ENCODE measurements at places on chromosomes 3 and 15. TPM values are rescaled to one million over a fixed set of nuclear protein-coding genes. Genes with fewer than 3 reads are reported as not detected.
A peak's percentile ranks its signal among the peaks of the same experiment; 100 is the strongest.

Gene ARL8B
- total RNA-seq: 26.7 TPM

Gene LIPH
- total RNA-seq: 0.18 TPM

DNA sequence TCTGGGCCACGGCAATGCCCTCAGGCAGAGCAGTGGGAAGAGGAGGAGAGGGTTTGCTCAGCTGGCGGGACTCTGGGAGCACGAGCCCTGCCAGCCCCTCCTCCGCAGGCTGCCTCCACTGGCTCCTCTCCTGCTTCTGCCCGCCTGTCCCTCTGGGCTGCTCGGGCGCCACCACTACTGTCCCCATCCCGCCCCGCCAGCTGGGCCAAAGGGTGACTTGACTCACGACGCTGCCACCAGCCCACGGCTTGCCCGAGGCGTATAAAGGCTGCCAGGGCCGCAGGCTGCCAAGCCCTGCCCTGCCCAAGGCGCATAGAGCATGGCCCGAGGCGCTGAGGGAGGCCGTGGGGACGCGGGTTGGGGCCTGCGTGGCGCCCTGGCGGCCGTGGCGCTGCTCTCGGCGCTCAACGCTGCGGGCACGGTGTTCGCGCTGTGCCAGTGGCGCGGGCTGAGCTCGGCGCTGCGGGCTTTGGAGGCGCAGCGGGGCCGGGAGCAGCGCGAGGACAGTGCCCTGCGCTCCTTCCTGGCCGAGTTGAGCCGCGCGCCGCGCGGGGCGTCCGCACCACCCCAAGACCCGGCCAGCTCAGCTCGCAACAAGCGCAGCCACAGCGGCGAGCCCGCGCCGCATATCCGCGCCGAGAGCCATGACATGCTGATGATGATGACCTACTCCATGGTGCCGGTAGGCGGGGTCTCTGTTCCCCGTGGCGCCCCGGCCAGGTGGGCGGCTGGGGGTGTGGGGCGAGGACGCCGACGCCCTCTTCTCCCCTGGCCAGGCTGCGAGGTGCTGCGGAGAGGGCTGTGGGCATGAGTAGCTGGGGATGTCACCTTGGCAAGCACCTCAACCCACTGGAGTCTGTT is at the start of gene GLDN:
Gene GLDN, plus strand, starts transcription at position 290 of the 861 bp plus-strand sequence. Its CDS starts 30 bp downstream, at position 320.
- H3K27ac ChIP-seq: no peak within 1 kb of the TSS
- peaks cover 7% of the 10 kb centered on the region for H3K4me1 ChIP-seq
- H3K27me3 ChIP-seq: peaks cover 31% of the 10 kb centered on the region
- H3K4me3 ChIP-seq: peak within 1 kb of the TSS; percentile 23

- no peak overlapping the region for H3K27ac ChIP-seq
Observed at GRCh38 chr3:113712129-113712528, 15.7 kb upstream of the USF3 start.

DNA sequence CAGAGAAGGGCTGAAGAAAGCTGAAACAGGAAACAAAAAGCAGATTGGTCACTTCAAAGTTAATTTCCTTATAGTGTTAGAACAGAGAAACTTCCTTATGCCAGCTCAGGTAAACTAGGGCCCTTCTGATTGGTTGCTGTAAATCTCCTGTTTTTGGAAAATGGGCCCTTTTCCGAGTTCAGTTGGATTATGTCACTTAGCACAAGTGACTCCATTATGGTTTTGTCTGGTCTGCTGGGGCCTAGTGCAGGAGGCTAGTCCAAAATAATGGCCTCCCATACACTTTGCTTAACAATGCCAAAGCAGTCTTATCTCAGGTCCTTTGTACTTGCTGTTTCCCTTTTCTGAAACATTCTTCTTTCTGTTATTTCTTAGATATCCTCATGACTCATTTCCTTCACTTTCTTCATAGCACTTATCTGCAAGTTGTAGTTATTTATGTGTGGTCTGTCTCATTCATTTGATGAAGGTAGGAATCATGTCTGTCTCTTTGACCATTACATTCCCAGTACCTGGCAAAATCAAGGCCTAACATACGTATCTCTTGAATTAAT is 7.7 kb upstream of the DCP1A start:
- DNase-seq: no peak
- no peak overlapping the region for H3K4me3 ChIP-seq
- H3K36me3 ChIP-seq: no peaks in the 10 kb centered on the region
- H3K27me3 ChIP-seq: no peaks in the 10 kb centered on the region
- H3K4me1 ChIP-seq: no peaks in the 10 kb centered on the region

- no peak for DNase-seq
- H3K4me3 ChIP-seq: no peak overlapping the region
- no peaks in the 10 kb centered on the region for H3K36me3 ChIP-seq
- H3K27ac ChIP-seq: no peak overlapping the region
Observed at GRCh38 chr3:32194653-32195052, 43.8 kb upstream of the CMTM8 start.

Gene TUSC7
- not detected for total RNA-seq

- no peaks in the 10 kb centered on the region for H3K4me1 ChIP-seq
- H3K4me3 ChIP-seq: no peak overlapping the region
- H3K36me3 ChIP-seq: no peaks in the 10 kb centered on the region
- no peak overlapping the region for H3K27ac ChIP-seq
- peak; percentile 35 for DNase-seq
Observed at GRCh38 chr3:173889596-173889995, 492.1 kb downstream of the NLGN1 start.

GRCh38 chr15:69834761-69835160 is 263.0 kb downstream of the TLE3 start:
- no peak overlapping the region for H3K27ac ChIP-seq
- H3K27me3 ChIP-seq: peaks cover 12% of the 10 kb centered on the region
- H3K4me1 ChIP-seq: peaks cover 12% of the 10 kb centered on the region
- DNase-seq: no peak

Gene FSTL1
- 934 TPM for total RNA-seq

- H3K4me1 ChIP-seq: peaks cover 57% of the 10 kb centered on the region
- H3K36me3 ChIP-seq: no peaks in the 10 kb centered on the region
- peak overlapping the region; percentile 81 for H3K27ac ChIP-seq
- no peak overlapping the region for H3K4me3 ChIP-seq
- peak; percentile 87 for DNase-seq
- peaks cover 39% of the 10 kb centered on the region for H3K27me3 ChIP-seq
Observed at GRCh38 chr15:70473581-70474370, 289.6 kb downstream of the UACA start.

DNA sequence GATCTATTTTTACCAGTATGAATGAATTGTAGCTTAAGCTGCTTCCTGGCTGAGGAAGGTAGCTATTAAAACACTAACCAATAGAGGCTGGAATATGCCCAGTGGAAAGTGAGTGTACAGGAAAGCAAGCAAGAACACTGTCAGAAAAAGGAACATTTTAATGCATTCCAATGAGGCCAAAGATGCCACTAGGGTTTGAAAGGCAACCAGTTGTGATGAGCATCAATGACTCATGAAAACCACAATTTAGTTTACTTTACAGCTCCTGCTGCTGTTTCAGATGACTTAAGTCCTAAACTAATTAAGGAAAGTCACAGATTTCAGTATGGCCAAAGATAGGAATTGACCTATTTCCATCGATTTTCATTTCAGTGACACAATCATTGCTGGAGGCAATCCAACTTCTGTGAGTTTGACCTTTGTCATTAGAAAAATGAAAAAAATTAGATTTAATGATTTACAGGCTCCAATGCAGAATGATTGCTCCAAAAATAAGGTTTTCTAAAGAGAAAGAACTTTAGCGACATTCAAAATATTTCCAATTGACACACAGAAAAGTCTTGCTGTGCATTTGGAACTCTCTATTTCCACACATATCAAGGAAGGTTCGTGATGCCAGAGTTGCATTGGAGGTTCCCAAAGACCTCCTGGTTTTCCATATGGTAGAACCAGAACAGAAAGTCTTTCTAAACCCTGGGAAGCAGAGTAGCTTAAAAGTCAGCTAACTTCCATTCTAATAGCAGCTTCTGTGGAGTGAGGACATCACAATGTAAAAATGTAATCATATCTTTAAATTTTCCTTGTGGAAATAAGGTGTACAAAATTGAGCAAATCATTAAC is 103.0 kb downstream of the SUCNR1 start:
- no peak overlapping the region for H3K27ac ChIP-seq
- no peaks in the 10 kb centered on the region for H3K27me3 ChIP-seq
- no peak overlapping the region for H3K4me3 ChIP-seq

- H3K36me3 ChIP-seq: peaks cover 18% of the 10 kb centered on the region
- no peaks in the 10 kb centered on the region for H3K27me3 ChIP-seq
- no peak overlapping the region for H3K4me3 ChIP-seq
- no peak for DNase-seq
Observed at GRCh38 chr3:196883361-196883760, 15.6 kb downstream of the SENP5 start.

Gene HYKK
- 4.0 TPM for total RNA-seq

DNA sequence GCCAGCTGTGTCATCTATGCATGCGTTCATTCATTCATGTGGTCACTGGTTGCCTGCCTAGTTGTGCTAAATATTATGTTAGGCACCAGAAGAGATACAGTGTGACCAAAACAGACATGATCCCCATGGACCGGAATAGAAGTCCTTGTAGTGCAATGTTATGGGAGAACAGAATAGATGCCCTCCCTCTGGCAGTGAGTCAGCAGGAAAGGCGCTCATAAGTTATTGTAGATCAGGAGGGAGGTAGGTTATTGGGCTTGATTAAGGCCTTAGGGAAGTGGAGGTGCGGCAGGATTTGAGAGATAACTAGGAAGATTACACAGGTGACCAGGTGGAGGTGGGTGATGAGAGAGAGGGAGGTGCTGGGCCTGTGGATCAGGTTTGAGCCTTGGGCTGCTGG is 5.2 kb downstream of the MCTP2 start:
- H3K27me3 ChIP-seq: peaks cover 14% of the 10 kb centered on the region
- peaks cover 3% of the 10 kb centered on the region for H3K4me1 ChIP-seq
- no peaks in the 10 kb centered on the region for H3K36me3 ChIP-seq
- DNase-seq: no peak

Gene TIPIN
- 12.7 TPM for total RNA-seq

- no peak for DNase-seq
- H3K27ac ChIP-seq: no peak overlapping the region
- no peaks in the 10 kb centered on the region for H3K36me3 ChIP-seq
- no peaks in the 10 kb centered on the region for H3K27me3 ChIP-seq
- no peak overlapping the region for H3K4me3 ChIP-seq
- no peaks in the 10 kb centered on the region for H3K4me1 ChIP-seq
Observed at GRCh38 chr3:194470615-194471014, 16.2 kb downstream of the ATP13A3 start.

GRCh38 chr3:102079809-102080197 is 230.5 kb downstream of the NFKBIZ start:
- H3K4me1 ChIP-seq: no peaks in the 10 kb centered on the region
- H3K27me3 ChIP-seq: no peaks in the 10 kb centered on the region
- no peak for DNase-seq
- no peaks in the 10 kb centered on the region for H3K36me3 ChIP-seq
- no peak overlapping the region for H3K4me3 ChIP-seq

Gene CSNK1G1
- total RNA-seq: 15.5 TPM

- DNase-seq: no peak
- no peak overlapping the region for H3K27ac ChIP-seq
- H3K36me3 ChIP-seq: no peaks in the 10 kb centered on the region
Observed at GRCh38 chr3:29004885-29005599, 275.8 kb upstream of the RBMS3 start.

Gene FSIP1
- 0.53 TPM for total RNA-seq

DNA sequence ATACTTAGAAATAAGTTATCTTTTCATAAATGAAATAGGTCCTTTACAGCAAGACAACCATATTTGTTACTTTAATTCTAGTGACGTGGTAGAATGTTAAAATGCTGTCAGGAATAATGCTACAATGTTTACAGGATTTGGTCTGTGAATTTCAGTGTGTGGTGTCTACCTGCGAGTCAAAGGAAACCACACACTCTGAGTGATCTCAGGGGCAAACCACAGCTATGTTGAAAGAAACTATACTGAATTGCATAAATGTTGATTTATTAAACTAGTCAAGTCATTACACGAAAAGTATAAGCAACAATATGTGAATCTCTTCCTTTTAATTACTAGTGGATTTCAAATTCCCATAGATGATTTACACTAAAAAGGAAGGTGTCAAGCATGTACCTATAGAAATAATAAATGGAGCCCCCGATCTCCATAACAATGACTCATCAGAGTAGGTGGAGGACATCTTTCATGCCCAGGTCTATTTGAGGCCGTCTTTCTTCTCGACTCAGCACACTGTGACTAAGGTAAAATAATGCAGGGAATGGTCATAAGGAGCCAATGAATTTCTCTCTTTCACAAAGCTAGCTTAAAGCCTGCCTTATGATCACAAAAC is 463.0 kb downstream of the ERC2 start:
- no peaks in the 10 kb centered on the region for H3K36me3 ChIP-seq
- no peaks in the 10 kb centered on the region for H3K27me3 ChIP-seq
- no peaks in the 10 kb centered on the region for H3K4me1 ChIP-seq
- H3K4me3 ChIP-seq: no peak overlapping the region
- no peak overlapping the region for H3K27ac ChIP-seq
- DNase-seq: no peak

DNA sequence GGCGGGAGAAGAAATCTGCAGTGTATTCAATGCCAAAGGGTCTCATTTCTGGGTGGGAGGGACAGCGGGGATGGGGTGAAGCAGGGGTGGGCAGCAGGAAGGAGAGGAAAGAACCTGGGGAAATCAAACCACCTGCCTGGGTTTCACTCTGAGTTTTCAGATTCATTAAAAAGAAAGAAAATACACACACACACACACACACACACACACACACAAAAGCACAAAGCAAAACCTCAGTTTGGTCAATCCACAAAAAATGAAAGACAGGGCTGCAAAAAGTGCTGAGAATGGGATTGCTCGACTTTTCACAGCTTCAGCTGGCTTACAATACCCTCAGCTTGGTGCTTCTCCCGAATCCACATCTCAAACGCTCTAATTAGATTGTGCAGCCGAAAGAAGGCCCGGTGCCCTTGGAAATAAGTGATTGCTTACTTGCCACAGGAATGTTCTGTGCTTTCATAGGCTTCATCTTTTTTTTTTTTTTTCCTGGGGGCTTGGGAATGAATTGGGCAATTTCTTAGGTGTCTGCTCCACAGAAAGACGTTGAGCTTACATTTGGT is 370.5 kb downstream of the RORA start:
- no peak overlapping the region for H3K27ac ChIP-seq
- no peaks in the 10 kb centered on the region for H3K36me3 ChIP-seq
- no peaks in the 10 kb centered on the region for H3K27me3 ChIP-seq
- DNase-seq: no peak
- H3K4me1 ChIP-seq: no peaks in the 10 kb centered on the region
- no peak overlapping the region for H3K4me3 ChIP-seq

DNA sequence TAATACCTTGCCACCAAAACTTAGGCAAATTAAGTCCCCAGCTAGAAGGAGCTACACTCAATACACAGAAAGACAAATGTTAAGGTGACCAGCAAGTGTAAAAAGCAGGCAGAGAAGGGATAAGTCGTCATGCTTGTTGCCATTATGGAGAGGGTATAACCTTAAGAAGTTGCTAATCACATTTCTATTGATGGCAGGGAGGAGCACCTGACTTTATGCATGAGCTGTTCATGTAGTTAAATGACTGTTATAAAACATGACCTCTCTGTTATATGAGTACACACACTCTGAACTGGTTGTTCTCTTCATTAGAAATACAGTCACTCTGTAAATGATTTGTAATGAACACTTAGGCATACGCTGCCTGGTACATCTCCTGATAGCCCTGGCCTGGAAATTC is 6.6 kb upstream of the CCNL1 start:
- H3K36me3 ChIP-seq: no peaks in the 10 kb centered on the region
- no peak overlapping the region for H3K4me3 ChIP-seq

GRCh38 chr15:80820092-80820491 is 40.9 kb downstream of the CEMIP start:
- H3K27ac ChIP-seq: no peak overlapping the region
- no peak overlapping the region for H3K4me3 ChIP-seq
- H3K27me3 ChIP-seq: peaks cover 8% of the 10 kb centered on the region

- H3K4me1 ChIP-seq: peaks cover 13% of the 10 kb centered on the region
- no peaks in the 10 kb centered on the region for H3K36me3 ChIP-seq
- no peak overlapping the region for H3K4me3 ChIP-seq
- DNase-seq: no peak
- no peak overlapping the region for H3K27ac ChIP-seq
- H3K27me3 ChIP-seq: no peaks in the 10 kb centered on the region
Observed at GRCh38 chr3:127997016-127997415, 55.2 kb upstream of the SEC61A1 start.

Measured in muscle of leg (tissue), 16 donors.